ENCODE measurements at places on chromosomes 4 and X.
A peak's percentile ranks its signal among the peaks of the same experiment; 100 is the strongest.

- peak; percentile 93 for DNase-seq
Observed at GRCh38 chr4:40990236-40990898, 224.0 kb downstream of the APBB2 start.

GRCh38 chrX:121000589-121000988, 15.0 kb upstream of the CT47A1 start:
- no peak for DNase-seq

GRCh38 chr4:3285558-3286334, 7.1 kb upstream of the RGS12 start:
- DNase-seq: no peak

DNA sequence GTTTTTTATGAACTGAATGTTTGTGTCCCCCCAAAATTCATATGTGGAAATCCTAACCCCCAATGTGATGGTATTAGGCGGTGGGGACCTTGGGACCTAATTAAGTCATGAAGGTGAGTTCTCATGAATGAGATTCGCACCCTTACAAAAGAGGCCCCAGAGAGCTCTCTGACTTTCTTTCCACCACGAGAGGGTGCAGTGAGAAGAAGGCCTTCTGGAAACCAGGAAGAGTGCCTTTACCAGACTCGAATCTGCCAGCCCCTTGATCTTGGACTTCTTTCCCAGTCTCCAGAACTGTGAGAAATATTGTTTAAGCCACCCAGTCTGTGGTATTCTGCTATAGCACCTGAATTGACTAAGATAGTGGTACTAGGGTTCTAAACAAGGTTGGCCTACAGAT, 40.8 kb downstream of the STK26 start:
- DNase-seq: no peak

- DNase-seq: no peak
Observed at GRCh38 chrX:66931713-66932112, 292.8 kb upstream of the EDA2R start.

GRCh38 chrX:338281-338835, 19.8 kb upstream of the GTPBP6 start:
- DNase-seq: no peak

DNA sequence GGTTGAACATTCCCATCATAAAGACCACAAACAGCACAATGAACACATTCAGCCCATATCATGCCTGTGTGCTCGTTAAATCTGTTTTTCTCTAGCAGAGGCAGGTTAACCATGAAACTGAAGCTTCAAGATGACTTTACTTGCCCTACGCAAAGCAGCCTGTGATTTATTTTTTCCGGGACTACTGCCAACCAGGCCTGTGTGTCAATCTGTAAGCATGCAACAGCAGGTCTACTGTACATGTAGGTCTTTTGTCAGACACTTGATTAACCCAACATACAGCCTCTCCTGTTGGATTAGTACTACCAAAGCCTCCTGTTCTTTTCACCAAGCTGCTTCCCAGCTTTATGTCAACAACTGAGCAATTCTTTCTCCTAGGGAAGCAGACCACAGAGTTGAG, 85.5 kb upstream of the ACSL1 start:
- DNase-seq: peak; percentile 0

- DNase-seq: no peak
Observed at GRCh38 chr4:129092631-129093190, 628 bp downstream of the SCLT1 start.

GRCh38 chr4:102809691-102810090, 17.7 kb downstream of the UBE2D3 start:
- no peak for DNase-seq

DNA sequence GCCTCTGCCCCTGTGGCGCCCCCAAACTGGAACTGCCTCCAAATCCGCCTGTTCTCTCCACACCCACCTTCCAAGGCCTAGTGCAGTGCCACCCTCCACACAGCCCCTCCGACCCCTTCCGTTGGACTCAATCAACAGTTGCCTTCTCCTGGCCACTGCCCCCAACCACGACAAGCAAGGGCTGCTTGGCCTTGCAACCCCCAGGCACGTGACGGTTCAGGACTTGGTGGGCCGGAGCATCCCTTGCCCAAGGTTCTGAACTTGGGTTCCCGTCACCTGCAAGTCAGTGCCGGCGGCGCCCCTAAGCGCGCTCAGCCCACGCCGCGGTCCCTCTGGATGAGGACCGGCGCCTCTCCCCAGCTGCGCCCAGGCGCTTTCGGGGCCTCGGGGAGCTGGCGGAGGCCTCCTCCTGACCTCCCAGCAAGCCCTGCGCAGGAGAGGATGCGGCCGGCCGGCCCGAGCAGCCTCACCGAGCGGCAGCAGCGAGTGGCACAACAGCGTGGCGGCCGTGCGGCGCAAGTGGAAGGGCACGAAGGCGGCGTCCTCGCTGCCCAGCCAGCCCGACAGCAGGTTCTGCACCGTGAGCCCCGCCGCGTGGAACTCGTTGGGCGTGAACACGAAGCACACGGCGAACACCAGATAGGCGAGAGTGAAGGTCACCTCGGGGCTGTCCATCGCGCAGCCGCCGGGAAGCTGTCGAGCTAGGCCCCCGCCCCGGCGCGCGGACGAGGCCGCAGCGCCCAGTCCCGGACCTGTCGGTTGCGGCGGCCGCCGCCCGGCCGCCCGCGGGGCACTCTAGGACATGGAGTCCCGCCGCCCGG, 750 bp downstream of the TMEM129 start:
- no peak for DNase-seq

GRCh38 chrX:150587585-150588503, 19.4 kb downstream of the MTM1 start:
- no peak for DNase-seq

DNA sequence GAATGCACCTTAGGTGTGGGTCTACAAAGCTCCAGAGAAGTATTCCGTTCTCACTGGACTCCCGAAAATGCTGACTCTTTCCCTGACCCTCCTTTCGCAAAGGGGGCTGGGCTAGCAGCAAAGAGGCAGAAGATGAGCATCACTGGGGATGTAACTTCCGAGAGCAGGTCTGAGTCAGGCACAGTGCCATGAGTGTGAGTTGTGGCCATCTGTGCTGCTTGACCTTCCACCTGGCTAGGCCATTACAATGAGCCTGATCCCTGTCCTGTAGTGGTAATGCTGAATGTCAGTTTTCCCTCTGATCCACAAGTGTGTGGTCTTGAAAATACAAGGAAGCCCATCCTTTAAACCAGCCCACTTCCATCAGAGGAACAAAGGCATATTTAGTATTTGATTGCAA, 479.4 kb downstream of the AFF2 start:
- DNase-seq: no peak

DNA sequence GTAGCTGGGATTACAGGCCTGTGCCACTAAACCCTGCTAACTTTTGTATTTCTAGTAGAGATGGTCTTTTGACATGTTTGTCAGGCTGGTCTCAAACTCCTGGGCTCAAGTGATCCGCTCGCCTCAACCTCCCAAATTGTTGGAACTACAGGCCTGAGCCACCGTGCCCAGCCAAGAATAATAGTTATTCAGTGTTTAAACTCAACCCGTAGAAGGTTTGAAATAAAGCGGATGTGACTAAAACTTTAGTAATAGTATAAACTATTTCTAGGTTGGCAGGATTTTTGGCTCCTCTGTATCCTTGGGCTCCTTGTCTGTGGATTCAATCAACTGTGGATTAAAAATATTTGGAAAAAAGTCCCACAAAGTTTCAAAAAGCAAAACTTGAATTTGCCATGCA, 37.8 kb downstream of the PCDH10 start:
- DNase-seq: no peak
